ENCODE measurements at places on chromosomes 12 and 14.

GRCh38 chr14:105323663-105324062 lies 9.1 kb downstream of the PACS2 start:
- DNase-seq = no peak

DNA sequence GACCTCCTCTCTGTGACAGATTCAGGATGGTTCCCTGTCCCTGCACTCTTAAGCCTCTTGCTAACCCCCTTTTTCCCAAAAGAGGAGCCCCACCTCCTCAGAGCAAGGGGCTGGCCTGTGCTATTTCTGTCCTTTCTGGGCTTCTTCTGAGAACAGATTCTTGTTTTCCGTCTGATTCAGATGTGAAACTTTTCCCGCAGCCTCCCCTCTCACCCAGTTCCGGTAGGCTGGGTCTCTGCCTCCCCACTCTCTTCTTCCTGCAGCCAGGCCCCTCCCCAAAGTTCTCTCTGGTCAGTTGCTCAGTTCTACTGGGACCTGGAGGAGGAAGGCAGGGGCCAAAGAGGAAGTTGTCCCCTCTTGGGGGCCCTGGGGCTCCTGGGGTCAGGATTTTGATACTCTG lies 11.8 kb downstream of the PDE1B start:
- DNase-seq = no peak

- no peak for DNase-seq
These were observed 489.8 kb downstream of the EGLN3 start for GRCh38 chr14:33461036-33461435.

DNA sequence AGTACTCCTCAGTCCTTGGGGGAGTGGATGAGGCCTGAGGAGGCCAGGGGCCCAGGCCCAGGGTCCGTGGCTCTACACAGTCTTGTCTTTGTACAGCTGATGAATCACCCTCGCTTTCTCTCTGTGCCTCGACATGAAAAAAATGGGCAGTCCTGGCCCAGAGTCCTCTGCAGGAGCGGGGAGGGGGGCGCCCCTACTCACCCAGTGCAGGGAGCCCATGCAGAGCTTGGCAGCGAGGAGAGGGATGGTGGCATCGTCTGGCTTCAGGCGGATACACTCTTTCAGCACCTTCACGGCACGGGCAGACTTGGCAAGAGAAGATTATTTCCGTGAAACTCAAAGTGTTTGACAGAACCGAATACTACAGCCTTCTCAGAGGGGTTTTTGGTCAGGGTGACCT lies 159.3 kb downstream of the TTC7B start:
- no peak for DNase-seq

GRCh38 chr12:95349291-95349690 lies 124.7 kb upstream of the METAP2 start:
- DNase-seq = no peak

DNA sequence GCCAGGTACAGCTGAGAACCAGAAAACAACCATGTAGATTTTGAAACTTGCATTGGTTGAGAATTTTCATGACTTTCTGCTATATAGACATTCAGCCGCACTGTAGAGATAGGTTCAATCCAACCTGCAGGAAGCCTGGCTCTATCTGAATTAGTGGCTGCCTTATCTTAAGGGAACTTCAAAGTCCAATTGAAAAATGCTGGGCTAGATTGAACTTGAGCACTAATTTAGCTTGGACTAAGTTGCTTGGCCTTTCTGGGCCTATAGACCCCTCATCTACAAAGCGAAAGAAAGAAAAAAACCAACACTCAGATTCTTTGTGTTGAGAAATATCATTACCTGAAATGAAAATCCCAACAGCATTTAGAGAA lies 332.4 kb downstream of the NUAK1 start:
- DNase-seq = no peak

DNA sequence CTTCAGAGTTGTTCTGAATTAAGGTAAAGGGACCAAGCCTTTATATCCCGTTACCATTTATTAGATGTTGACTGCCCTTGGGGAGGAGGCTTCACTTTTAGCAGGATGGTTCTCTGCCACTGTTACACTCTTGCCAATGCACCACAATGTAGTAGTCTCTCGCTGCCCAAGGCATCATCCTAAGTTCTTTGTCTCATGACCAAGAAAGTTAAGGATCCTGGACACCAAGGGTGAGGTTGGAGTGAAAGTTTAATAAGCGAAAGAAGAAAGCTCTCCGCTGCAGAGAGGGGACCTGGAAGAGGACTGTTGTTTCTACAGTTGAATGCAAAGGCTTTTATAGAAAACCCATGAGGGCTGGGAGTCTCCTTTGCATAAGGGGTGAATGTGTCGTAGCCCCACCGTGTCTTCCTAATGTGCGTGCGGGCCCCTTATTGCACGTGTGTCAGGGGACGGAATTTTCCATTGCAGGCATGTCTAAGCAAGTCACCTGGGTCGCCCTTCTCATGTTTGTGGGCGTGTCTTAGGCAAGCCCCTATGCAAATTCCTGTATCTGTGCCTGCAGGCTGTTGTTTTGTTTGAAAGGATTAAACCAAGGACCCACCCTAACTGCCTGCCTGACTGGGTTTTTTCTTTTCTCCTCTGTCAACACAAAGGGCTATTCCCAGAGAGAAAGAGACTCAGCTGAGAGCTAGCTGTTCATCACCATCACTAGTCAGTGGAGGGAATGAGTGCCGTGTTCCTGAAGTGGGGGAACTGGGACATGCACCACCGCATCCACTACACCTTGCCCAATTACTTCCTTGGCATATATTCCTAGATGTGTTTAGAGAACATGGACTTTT lies 17.6 kb upstream of the RNASE1 start:
- DNase-seq = no peak

GRCh38 chr14:21264025-21264801 lies 5.0 kb downstream of the HNRNPC start:
- DNase-seq = no peak

- no peak for DNase-seq
These were observed 29.2 kb downstream of the VWF start for GRCh38 chr12:6095269-6095668.

DNA sequence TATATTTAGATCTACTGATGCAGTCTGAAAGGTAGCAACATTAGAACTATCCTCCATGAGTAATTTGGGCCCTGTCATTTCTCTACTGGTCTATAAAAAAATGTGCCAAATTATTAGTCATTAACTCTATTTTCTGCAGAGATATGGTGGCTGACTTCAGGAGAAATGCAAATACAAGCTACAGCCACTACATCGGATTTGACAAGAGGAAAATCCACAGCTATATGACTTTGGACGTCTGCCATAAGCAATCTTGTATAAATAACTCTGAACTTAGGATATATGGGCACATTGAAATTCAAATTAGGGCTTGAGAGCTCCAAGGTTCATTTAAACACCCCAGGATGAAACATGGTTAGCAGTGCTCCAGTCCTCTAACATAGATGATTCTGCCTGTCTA lies 983.0 kb upstream of the LRFN5 start:
- no peak for DNase-seq

DNA sequence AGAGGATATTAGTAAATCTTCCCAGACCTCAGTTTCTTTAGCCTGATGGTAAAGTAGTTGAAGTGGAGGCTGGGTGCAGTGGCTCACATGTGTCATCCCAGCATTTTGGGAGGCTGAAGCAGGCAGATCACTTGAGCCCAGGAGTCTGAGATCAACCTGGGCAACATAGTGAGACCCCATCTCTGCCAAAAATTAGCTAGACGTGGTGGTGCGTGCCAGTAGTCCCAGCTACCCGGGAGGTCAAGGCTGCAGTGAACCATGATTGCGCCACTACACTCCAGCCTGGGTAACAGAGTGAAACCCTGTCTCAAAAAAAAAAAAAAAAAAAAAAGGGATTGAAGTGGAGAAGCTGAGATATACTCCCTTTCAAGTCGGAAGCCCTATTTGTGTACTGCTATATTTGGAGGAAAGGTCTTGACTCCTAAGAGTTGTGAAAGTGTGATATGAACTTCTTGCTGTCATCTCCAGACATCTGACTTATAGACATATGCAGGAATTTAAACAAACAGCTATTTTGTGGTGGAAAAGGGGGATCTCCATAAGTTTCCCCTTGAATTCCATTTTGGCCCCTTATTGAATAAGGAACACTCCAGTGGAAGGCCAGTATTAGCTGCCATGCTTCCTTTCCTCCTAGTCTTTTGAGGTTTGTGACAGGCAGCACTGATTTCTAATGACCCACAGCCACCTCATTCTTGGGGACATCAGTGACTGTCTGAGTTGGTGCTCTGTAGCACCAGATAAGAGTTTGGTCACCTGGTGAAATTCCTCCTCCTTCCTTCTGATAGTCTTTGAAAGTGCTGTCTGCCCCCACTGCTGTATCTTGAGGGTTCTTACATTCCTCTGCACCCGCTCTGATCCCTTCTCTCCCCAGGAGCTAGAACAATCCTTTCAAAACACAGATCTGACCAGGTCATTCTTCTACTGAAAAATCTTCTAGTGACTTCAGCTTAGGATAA lies 7.4 kb downstream of the ELK3 start:
- DNase-seq = no peak

GRCh38 chr14:33362934-33363333 lies 424.3 kb downstream of the NPAS3 start:
- DNase-seq = no peak

DNA sequence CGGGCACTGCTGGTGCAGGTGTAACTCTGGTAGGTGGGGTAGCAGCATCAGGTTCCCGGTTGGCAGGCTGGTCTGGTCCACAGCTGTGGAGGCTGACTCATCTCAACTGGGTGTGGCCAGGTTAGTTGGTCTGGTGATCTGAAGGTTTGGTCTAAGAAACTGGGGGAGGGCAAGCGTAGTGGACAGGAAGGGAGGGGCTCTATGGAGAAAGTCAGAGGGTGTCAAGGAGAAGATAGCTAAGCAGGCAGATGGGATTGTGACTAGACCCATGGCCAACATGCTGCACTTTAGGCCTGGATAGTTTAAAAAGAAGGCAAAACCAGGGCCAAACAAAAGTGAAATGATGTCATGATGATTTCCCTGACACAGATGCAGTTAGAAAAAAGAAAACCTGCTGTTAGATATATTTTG lies 7.9 kb downstream of the TRIM9 start:
- DNase-seq = no peak

All from NCI-H187 treated with DMSO at 0.1 percent for 48 hours (cell line).